IPS DF 19.7 (cell line): ENCODE measurements at places on chromosomes 1 and 21.
A peak's percentile ranks its signal among the peaks of the same experiment; 100 is the strongest.

DNA sequence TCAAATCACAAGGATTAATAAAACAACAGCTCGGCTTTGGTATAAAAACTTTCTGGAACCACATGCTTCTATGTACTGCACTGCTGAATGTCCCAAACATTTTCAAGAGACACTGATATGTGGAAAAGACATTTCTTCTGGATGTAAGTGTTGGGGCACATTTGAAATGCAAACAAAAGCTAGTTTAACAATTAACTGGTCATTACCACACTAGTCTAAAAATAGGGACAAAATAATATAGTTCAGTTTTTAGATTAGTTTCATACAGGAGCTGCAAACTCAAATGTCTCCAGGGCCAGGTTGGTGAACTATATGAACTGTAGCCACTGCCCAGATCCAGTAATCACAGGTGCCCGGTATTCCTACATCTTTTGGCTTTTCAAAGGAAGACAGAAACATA is 3.2 kb downstream of the IL23R start:
- no peak for DNase-seq

DNA sequence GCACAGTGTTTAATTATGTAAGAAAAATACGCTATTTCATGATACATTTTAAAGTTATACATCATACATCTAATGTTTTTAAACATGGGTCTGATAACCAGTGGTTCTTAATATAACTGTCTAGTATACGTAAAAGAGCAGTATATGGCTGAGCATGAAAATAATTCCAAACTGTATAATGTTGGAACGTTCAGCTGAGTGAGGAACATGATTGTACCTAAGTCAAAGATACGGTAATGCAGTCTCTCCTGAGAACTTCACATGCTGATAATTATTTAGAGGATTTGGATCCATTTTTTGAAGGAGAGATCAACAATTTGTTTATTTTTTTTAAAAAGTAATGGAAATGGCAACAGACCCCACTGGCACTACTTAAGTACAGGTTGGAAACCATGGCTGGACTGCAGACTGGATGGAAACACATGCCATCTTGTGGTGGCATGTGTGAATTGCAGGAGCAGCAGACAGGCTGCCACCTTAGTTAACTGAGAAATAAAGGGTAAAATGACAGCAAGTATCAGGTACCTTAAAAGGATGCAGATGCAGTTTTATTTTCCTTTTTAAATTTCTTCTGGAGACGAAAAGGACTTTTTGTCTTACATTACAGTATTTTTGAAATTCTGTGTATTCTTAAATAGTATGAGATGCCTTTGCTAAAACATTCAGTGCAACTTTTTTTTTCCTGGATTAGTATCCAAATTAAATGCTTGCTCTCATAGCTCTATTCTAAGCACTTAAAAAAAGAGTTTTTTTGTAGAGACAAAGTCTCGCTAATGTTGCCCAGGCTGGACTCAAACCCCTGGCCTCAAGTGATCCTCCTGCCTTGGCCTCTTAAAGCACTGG is 73.8 kb downstream of the MTR start:
- no peak for DNase-seq

GRCh38 chr21:42734323-42734971 is 81.0 kb downstream of the PDE9A start:
- no peak for DNase-seq

DNA sequence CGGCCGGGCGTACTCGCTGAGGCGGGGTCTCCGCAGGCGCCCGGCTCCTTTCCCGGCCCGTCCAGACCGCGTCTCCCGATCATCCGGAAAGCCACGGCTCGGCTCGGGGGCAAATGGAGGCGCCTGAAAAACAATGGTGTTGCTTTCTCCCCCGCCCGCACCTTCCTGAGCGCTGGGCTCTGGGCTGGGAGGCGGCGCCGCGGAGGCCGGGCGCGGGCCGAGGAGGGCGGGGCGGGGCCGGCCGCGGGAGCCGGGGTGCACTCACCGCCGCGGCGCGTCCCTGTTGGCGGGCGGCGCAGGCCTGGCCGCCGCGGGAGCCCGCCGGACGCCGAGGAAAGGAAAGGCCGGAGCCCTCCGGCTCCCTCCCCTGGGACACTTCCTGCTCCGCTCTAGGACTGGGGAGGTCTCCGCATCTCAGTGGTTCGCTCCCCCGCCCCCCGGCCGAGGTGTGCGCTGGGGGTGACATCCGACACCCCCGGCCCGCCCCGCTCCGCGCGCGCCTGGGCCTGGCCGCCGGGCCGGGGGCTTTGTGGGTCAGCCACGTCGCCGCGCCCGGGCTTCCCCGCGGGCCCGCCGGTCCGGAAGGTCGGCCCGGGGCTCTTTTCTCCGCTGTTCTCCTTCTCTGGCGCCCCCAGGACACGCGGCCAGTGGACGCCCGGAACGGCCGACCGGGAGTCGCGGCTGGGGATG is at the start of gene ZNF496:
TSS of gene ZNF496 (minus strand) at position 343 of the 690 bp plus-strand sequence. CDS start 2,289 bp downstream, outside the sequence.
- DNase-seq, result peak; percentile 71

DNA sequence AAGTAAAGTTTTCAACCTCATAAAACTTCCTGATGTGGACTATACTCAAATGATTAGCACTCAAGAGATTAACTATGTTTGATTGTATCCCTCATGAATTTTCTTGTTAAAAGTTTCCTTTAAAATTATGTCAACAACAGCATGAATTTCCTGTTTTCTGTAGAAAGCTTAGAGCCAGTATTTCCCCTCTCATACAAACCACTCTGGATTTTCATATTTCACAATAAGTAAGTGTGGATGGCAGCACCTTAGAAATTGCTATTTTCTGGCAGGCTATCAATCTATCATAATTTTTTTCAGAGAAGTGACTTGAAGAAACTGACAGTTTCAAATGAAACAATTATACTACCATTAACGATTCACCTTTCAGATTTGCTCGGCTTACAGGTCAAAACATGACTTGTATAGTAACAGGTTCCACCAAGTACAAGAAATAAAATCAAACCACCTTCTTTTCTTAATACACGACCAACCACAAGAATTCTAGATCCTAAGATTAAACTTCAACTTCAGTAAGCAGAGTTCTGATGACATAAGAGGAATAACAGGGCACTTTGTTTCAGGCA is 20.8 kb downstream of the ELK4 start:
- no peak for DNase-seq

DNA sequence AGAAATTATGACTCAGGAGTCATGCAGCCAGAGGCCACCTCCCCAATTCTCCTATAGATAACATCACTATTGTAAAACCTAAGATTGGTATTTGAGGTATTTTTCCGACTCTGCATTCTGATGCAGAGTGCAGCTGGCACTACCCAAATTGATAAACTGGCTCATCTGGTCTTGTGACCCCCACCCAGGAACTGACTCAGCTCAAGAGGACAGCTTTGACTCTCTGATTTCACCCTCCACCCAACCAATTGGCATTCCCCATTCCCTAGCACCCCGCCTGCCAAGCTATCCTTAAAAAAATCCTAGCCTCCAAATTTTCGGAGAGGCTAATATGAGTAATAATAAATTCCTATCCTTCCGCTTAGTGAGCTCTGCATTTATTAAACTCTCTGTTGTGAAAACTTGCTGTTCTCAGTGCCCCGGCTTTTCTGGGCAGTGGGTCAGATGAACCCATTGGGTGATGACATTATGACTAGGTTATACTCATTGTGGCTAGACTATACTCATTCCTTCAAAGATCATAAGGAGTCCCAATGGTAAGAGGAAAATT is 39.4 kb upstream of the EPS15 start:
- no peak for DNase-seq

- no peak for DNase-seq
These were observed 121.2 kb downstream of the PTPN14 start for GRCh38 chr1:214429951-214430770.

DNA sequence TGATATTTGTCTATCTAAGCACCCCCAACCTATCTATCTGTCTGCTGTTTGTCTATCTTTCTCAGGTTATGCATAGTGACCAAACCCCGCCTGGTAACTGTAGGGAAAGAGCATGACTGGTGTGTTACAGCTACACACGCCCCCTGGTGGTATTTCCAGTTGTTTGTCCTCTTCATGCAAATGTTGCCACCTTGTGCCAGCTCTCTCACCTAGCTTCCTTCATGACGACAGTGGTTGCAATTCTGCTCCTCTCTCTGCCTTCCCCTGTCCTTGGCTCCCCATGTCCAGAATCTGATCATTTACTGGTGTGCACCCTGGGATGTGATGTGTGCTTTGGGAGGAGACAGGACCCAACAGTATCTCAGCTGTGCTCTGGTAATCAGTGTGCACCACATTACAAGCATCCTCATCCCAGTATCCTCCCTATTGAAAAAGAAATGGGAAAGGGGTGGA is 8.1 kb upstream of the INKA2 start:
- peak; percentile 71 for DNase-seq

GRCh38 chr1:97820470-97821188 is 100.2 kb downstream of the DPYD start:
- DNase-seq, result no peak

GRCh38 chr1:209433649-209434031 is 149.9 kb upstream of the CAMK1G start:
- no peak for DNase-seq

- DNase-seq, result no peak
These were observed 145.4 kb upstream of the HP1BP3 start for GRCh38 chr1:20932437-20932977.

DNA sequence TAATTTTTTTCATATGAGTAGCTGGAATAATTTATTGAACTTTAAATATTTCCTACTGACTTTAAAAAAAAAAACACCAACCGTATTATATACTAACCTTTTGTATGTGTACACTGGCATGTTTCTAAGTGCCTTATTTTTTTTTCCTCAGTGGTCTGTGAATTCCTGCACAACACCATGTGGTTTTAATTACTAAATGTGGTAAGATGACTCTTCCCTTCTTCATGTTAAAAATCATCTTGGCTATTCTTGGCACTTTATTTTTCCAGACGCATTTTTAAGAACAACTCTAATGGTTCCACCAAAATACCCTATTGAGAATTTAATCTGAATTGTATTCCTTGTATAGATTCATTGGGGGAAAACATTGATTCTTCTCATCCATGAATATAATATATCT is 28.4 kb downstream of the PPP2R5A start:
- no peak for DNase-seq

DNA sequence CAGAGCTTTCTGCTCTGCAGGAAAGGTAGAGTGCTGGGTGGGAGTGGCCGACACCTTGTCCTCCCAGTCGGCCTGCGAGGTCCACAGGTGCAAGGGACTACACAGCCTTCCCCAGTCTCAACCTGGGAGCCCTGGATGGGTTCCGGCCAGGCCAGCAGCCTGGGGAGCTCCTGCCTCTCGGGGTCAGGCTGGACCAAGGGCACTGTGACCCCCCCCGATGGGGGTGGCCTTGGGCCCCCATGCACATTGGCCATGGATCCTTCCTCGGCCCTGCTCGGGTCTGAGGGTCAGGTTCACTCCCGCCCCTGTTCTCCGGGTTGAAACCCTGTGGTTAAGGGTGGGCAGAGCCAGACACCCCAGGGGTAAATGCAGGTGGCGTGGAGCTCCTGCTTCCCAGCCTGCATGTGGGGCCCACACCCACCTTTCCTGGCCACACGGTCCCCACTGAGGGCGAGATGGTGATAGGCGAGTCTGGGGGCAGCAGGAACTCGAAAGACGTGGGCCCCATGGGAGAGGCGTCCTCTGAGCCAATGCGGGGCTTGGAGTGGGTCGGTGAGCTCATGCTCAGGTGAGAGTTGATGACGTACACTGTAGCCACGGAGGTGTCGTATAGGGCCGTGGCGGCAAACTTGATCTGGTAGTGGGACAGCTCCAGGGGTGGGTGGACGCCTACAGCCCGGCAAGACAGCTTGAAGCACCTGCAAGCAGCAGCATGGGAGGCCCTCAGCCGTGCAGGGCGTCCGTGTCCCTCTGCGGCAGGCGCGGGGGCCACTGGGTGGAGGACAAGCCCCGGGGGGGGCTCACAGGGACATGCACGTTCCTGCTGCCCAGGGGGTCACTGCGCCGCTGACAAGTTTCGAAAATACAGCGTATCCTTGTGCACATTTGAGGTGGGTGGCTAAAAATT is 10.8 kb upstream of the TMEM52 start:
- DNase-seq, result no peak

GRCh38 chr1:222867316-222867715 is 52.5 kb downstream of the DISP1 start:
- DNase-seq, result no peak

DNA sequence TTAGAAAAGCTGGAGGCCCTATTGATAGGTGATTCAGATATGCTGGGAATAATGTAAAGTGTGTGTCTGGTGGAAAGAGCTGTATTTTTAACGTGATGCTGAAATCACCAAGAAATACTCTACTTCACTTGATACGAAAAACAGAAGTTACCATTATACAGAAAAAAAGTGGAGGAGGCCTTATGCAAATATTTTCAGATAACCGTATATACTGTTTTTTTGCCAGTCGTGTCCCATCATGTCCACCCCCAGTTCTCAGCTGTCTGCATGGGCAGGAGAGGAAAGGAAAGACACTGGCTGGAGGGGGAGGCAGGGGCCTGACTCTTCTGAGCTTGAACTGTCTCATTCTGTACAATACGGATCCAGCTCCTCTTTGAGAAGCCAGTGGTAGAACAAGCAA is 51.1 kb downstream of the KCNJ6 start:
- no peak for DNase-seq

GRCh38 chr1:42141978-42142377 is 11.2 kb upstream of the GUCA2B start:
- no peak for DNase-seq

- no peak for DNase-seq
These were observed 42.1 kb downstream of the TRIM33 start for GRCh38 chr1:114468710-114469468.

DNA sequence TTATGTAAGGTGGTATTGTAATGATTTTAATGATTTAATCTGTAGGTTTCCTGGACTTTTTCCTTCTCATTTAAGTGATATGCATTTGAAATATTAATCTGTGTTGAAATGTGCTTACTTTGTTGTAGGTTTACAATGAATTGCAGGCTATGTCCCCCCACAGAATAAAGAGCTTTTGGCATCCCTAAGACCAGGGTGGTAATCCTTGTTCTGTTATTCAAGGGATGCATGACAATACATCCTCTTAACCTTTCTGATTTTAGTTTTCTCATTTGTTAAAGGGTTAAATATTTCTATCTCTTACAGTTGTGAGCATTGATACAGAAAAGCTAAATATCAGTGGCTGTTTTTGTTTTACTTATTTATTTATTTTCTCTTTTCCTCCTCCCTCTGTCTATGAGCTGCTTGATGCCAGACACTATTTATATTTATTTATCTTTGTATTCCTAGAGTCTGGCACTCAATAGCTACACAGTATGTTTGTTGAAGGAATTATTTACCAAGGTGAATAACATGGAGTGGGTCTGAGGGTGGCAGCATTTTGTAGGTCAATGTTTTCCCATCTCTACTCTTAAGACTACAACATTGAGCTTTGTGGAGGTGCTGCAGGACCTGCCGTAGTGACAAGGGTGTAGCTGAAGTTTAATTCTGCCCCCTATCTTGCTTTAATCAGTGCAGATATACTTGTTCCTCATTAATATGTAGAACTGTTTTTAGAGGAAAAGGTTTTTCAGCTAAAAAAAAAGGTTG is 19.9 kb upstream of the ADGRL2 start:
- no peak for DNase-seq

DNA sequence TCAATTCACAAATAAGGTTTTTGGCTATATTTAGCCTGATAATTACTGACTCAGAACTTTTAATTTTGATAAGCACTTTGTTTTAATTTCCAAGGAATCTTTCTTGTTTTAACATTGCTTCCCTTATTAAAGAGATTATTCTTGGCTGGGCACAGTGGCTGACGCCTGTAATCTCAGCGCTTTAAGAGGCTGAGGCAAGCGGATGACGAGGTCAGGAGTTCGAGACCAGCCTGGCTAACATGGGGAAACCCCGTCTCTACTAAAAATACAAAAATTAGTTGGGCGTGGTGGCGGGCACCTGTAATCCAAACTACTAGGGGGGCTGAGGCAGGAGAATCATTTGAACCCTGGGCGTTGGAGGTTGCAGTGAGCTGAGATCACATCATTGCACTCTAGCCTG is 13.8 kb downstream of the ALG14 start:
- no peak for DNase-seq
